ENCODE measurements at places on chromosomes 6 and 20.

GRCh38 chr6:6711832-6712448 lies 123.4 kb downstream of the LY86 start:
- DNase-seq = no peak

GRCh38 chr20:13009682-13010406 lies 1.1 kb downstream of the SPTLC3 start:
- DNase-seq = no peak

DNA sequence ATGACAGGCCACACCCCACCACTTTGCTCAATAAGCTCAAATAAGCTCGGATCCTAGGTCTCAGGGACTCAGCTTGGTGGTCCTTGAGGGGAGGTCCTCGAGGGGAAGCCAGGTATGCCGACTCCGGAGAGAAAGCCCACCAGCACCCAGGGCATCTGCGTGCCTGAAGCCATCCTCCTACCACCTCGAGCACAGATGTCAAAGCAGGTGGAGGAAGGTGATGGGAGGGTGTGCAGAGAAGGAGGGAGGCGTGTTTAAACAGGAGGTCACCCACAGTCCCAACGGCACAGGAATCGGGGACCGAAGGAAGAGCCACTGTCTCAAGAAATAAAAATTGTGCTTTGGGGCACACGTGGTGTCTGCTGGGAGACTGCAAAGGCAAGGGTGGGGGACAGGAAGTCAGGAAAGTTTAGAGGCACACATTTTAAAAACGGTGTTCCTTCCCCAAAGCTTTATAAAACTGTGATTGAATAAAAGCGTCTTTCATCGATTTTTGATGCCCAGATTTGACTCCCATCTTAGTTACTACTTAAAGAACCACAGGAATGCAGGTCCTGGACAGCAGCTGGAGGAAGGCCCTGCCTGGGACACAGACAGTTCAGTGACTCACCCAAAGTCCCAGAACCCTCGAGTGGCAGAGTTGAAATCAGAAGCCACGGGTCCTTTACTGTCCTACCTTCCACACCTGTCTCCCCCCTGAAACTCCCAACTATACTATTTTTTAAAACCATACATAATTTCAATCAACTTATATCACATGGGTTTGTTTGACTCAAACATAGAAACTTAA lies 221.0 kb upstream of the PDE10A start:
- no peak for DNase-seq

DNA sequence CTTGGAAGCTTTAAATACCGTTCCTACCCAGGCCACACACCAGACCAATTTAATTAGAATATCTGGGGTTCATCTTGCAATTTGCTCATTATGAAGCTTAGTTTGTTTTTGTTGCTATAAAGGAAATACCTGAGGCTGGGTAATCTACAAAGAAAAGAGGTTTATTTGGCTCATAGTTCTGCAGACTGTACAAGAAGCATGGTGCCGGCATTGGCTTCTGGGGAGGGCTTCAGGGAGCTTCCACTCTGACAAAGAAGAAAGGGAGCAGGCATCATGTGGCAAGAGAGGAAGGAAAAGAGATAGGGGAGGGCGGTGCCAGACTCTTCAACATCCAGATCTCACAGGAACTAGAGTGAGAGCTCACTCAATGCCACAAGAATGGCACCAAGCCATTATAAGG lies 73.6 kb downstream of the RNF182 start:
- DNase-seq = no peak

DNA sequence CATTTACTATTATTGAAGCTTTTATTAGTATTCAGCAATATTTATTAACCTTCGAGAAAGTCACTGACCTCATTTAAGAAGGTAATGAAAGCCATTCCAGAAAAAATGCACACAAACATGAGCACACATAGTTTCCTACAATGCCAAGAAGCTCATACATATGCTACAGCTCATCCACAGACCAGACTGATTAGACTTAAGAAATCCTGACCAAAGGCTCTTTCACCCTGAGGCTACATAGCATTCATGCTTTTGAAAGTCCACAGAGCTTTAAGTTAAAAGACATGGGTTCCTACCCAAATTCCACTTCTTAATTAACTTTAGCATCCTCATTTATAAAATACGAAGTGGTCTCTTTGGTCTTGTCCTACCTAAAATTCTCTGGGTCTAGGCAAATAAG lies 430.4 kb downstream of the TBC1D32 start:
- no peak for DNase-seq

GRCh38 chr6:8499540-8499939 lies 64.2 kb upstream of the SLC35B3 start:
- DNase-seq = no peak

DNA sequence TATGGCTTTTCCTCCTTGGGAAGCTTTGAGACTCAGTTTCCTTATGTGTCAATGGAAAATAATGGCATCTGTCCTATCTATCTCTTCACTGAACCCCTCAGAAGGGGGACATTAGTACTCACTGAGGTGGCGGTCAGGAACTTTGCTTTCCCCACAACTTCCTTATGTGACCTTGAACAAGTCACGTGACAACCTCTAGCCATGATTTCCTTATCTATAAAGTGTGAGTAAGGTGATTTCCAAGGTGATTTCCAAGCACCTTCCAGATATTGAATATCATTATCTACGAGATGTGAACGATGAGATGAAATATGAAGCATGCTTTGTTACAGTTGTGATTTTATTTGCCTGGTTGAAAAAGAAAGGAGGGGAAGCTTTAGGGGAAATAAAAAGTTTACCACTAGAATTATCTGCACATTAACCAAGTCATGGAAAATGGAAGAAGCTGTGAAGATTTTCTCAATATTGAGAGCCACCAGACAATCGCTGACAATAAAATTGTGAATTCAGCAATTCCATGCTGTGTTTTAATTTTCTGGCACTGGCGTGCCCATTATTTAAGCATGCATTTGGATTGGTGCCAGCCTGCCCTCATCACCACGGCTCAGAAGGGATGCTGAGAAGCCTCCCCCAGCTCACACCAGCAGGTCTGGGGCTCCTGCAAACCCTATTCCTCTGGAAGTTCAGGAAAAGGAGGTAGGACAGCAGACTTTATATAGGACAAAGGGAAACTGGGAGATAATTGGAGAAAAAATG lies 255.3 kb downstream of the CD83 start:
- no peak for DNase-seq

DNA sequence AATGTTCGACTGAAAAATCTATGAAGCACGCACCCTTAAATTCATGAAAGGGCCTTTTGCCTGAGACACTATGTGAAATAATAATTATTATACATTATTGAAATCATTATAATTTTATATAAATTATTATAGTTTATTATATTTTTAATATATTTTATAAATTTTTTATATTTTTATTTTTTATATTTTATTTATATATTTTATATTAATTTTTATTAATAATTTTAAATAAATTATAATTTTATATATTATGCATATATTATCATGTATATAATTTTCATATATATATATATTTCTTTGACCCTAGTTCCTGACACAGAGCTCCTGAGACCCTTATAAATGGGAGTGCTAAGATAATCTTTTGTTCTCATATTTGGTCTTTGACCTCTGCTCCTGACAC lies 13.5 kb downstream of the NCR2 start:
- no peak for DNase-seq

GRCh38 chr20:53609491-53610445 lies 16.1 kb upstream of the ZNF217 start:
- peak; percentile 56 for DNase-seq

GRCh38 chr6:62367601-62368000 lies 81.6 kb upstream of the KHDRBS2 start:
- DNase-seq = no peak

- DNase-seq = no peak
These were observed 1183.8 kb downstream of the HACE1 start for GRCh38 chr6:103675807-103676406.

GRCh38 chr6:144296973-144297372 lies 11.8 kb downstream of the UTRN start:
- no peak for DNase-seq

DNA sequence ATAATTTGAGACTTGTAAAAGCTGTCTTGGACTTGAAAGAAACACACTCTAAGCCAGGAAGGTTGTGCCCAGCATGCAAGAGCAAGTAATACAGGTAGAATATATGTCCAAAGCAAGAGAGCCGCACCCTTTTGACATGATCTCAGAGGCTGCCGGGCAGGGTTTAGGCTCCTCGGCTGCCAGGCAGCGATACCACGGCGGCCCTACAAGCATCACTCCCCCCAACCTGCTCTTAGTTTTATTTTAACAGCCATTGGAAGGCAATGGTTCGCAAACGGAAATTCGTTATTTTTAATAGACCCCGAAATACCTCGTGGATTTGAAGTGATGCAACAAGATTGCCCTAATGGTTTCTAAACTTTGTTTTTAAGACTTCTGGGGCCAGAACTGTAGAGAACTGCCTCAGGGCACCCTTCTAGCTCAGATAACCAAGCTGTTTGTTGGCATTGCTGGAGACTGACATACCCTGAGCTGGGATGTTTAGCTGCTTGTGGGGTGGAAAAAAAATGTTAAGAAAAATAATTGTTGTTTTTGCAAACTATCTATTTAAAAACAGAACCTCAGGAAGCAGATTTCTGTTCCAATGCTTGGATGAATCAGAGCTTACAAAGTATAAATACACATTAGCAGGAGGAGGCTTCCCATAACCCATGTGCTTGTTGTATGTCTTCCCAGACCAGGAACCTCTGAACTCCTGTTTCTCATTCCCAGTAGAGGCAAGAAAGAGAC lies 39.0 kb downstream of the JAG1 start:
- DNase-seq = no peak

- DNase-seq = no peak
These were observed 37.6 kb upstream of the XRN2 start for GRCh38 chr20:21265261-21266190.

DNA sequence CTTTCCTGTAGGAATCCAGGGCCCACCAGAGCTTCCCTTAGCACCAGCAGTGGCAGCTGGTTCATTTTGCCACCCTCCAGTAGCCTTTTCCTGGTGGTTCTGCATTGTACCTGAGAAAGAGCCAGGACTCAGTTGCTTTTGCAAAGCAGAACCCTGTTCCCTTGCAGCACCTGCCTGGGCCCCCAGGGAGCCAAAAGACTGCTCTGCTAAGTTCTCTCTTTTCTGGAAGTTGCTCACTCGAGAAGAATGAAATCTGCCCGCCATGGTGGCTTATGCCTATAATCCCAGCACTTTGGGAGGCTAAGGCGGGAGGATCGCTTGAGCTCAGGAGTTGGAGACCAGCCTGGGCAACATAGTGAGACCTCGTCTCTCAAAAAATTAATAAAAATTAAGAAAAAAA lies 24.0 kb downstream of the GHRH start:
- DNase-seq = no peak

GRCh38 chr20:51543422-51543788 lies 886 bp upstream of the NFATC2 start:
- DNase-seq = no peak

- DNase-seq = no peak
These were observed 62.8 kb downstream of the IRF4 start for GRCh38 chr6:454148-454991.

GRCh38 chr20:55888685-55889084 lies 116.6 kb downstream of the CBLN4 start:
- no peak for DNase-seq

GRCh38 chr20:61966492-61967244 lies 99.0 kb downstream of the TAF4 start:
- no peak for DNase-seq

- no peak for DNase-seq
These were observed 189.0 kb upstream of the TFAP2D start for GRCh38 chr6:50524341-50524740.

Data from H1 (cell line).